ENCODE measurements at places on chromosomes 3 and 15.

DNA sequence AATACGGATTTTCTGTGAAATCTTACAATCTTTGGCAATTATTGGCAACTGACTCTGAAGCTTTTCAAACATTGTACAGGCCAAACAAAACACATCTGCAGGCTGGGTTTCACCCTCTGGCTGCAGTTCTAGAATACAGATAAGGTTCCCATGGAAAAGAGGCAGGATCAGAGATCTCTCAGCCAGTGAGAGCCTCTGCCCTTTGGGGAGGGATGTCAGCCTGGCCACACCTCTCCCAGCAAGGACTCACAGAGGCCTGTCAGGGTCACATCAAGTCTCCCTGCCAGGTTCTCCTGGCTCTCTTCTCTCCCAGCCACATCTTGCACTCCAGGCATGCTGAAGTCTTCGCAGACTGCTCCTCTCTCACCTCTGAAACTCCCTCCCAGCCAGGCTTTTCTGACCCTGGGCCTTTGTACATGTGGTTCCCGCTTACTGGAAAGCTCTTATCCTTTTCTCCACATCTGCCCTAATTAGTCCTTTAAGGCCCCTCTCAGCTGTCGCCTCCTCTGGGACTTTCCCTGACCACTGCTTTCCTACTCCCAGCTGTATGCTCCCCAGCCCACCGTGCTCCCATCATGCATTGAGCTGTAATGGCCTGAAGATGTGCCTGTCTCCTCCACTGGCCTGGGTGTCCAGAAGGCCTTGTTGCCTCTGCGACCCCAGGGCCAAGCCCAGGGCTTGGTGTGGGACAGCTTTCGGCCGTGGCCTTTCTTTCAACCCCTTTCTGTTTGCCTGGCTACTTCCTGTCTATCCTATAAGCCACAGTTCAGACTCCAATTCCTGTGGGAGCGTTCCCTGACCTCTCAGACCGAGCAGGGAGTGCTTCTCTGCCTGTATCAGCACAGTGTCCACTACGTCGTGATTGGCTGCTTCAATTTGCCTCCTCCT, 4.3 kb downstream of the RBP1 start:
- DNase-seq, result no peak

DNA sequence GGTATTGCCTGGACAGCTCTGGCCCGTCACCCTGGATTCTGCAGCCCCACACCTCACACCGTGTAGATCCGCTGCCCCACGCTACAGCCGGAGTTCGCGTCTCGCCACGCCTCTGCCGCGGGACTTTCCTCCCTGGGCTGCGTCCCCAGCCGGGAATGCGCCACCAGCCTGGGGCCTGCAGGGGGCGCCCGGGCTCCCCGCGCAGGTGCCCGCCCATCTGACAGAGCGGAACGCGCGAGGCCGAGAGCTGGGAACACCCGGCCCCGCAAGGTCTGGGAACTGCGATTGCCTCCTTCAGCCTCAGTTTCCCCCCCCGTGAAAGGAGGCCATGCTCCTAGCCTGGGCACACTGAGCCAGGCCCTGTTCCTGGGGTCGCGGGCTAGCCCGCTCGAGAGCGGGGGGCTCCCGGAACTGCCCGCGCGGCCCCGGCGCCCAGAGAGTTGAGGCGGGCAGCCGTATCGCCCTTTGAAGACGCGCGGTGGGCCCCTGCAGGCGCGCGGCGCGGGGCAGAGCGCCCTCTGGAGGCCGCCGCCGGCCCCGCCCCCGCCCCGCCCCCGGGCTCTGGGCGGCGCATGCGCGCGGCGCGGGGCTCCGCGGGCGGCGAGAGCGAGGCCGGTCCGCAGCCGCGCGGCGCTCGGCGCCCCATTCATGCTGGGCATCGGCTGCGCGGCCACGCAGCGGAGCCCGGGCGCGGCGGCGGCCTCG, at the start of gene PLXNA1:
PLXNA1 (plus strand) TSS at position 645 of the 705 bp plus-strand sequence. CDS start 5,479 bp downstream, outside the sequence.
- DNase-seq, result peak; percentile 79

DNA sequence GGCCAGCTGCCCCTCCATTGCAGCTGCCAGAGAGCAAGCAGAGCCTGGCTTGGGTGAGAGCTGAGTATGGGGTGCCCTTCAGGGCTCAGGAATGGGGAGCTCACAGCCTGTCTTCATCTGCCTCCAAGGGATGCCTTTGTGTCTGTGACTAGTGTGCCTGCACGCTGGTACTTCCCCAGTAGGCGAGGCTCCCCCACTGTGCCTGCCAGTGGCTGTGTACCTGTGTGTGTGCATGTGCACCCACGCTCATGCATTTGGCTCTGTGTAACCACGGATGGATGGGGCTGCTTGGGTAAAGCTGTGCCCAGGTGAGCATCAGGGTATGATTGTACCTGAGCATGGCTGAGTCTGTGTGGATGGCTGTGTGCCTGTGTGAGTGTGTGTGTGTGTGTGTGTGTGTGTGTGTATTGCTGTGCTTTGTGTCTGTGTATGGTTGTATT, 2.3 kb upstream of the GRM2 start:
- DNase-seq, result no peak

- DNase-seq, result no peak
Observed at GRCh38 chr15:40942337-40942854, 10.9 kb upstream of the CHAC1 start.

GRCh38 chr15:88653200-88654064, 14.6 kb downstream of the ISG20 start:
- DNase-seq, result no peak

DNA sequence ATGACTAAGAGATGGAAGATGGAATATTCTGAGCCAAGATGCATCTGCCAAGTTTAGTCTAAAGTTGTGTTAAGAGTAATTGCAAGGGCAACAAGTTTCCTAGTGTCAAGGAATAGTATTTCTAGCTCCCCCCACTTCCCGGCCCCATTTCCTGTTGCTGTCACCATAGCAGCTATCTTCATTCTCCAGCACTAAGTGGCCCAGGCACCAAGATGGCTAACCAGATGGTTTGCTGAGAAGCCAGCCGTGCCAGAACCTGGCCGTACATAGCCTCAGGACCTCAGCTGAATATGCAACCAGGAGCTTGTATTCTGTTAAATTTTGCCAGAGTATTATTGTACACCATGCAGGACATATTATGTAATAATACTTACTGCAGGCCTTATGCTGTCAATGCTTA, 108.8 kb upstream of the UMPS start:
- DNase-seq, result no peak

DNA sequence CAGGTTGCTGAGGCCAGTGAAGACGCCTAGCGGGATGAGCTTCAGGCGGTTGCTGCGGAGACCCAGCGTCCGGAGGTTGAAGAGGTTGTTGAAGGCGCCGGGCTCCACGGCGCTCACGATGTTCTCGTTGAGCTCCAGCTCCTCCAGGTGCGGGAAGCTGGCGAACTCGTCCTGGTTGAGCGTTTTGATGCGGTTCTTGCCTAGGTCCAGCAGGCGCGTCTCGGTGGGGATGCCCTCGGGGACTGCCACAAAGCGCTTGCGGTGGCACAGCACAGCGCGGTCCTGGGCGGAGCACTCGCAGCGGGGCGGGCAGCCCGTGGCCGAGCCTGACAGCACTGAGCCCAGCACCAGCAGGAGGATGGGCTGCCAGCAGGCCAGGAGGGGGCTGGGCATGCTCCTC, 17.2 kb downstream of the LINGO1 start:
- no peak for DNase-seq

- DNase-seq, result no peak
Observed at GRCh38 chr15:39455471-39455991, 125.3 kb upstream of the THBS1 start.

DNA sequence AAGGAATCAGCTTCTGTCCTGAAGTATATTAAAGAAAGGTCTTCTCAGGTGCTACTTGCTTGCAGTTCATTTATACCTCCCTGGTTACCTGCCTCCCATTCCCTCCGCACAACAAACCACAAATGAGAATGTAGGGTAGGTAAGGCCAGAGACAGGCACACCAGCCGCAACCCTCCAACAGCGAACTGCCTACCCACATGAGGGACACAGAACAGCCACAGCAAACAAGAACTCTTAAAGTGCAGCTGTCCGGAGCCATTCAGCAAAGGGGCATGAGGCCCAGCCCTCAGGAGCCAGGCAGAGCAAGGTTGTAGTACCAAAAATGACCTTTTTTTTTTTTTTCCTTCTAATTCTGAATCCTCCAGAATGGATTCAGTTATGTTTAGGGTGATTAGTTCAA, 52.4 kb downstream of the SPSB4 start:
- DNase-seq, result no peak

DNA sequence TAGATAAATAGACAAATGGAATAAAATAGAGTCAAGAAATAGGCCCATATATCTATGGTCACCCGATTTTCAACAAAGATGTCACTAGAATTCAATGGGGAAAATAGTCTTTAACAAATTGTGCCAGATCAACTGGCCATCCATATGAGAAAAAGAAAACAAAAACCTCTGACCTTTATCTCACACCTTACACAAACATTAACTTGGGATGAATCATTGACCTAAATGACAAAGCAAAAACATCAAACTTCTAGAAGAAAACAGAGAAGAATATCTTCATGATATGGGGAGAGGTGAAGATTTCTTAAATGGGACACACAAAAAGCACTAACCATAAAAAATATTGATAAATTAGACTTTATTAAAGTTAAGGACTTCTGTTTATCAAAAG, 31.9 kb downstream of the ITGA11 start:
- no peak for DNase-seq

DNA sequence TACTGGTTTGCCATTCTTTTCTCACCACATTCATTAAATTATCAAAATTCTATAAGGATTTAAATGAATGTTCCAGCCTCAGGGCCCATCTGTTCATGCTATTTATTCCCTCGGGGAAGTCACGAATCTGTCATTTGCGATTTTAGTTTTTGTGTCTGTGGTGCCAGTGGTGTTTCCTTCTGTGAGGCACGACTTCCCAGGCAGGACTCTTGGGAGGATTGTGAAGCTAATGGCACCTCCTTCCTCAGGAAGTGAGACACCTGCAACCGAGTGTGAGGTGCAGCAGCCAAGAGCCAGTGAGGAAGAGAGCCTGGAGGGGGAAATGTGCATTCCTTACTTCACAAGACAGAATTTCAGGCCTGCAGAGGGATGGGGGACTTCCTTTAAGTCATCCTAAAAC, 24.1 kb downstream of the SV2B start:
- no peak for DNase-seq

DNA sequence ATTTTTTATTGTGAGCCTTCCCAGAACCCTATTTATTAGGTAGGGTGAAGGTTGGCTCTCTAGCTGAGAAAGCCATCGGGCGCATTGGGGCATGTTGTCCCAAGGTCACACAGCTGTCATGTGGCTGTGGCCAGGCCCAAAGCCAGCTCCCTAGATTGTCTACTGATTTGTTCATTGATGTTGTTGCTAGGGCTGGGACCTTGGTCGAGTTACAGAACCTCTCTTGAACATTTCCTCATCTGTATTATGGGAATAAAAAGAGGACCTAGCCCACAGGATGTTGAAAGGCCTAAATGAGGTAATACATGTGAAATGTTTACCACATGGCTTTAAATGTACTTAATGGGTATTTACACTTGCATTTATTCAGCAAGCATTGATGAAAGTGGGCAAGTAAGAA, 252.5 kb downstream of the SUCLG2 start:
- DNase-seq, result no peak

DNA sequence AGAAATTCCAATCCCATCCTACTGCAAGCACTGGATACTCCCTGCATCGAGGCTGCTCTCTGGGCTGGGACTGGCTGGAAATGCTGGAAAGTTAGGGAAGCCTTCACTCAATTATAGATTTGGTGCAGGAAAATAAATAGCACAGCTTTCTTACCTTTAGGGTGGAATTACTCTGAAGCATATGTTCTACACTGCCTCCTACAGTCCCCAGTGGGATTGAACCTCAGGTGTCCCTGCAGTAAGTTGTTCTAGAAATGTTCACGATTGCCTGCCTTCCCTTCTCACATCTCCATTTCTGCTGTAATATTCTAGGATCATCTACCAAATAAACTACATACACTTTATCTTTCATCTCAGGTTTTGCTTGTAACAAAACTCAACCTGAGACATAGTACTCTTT, 536.7 kb upstream of the LMCD1 start:
- DNase-seq, result no peak

DNA sequence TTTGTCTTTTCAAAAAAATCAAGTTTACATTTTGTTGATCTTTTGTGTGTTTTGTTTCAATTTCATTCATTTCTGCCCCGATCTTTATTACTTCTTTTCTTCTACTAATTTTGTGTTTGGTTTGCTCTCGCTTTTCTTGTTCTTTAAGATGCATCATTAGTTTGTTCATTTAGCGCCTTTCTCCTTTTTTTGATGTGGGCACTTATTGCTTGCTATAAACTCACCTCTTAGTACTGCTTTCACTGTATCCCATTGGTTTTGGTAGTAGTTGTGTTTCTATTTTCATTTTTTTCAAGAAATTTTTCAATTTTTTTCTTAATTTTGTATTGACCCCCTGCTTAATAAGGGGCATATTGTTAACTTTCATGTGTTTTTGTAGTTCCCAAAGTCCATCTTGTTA, 34.4 kb downstream of the PRKCI start:
- no peak for DNase-seq

DNA sequence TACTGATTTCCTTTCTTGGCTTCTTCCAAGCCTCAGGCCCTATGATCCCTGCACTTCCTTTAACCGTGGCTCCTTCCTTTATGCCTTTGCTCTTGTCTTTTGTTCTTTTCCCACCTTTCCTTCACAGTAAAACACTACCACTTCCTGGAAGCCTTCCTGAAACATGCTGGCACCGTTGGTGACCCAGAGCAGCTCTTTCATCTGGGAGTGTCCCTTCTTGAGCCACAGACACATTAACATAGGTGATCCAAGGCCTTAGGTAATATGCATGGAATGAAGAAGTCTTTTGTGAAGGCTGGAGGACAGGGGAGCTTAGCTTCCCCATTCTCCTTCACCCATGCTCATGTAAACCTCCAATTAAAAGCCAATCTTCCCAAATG, 39.4 kb downstream of the AMOTL2 start:
- no peak for DNase-seq

GRCh38 chr3:155736381-155736780, 8.5 kb downstream of the PLCH1 start:
- no peak for DNase-seq

DNA sequence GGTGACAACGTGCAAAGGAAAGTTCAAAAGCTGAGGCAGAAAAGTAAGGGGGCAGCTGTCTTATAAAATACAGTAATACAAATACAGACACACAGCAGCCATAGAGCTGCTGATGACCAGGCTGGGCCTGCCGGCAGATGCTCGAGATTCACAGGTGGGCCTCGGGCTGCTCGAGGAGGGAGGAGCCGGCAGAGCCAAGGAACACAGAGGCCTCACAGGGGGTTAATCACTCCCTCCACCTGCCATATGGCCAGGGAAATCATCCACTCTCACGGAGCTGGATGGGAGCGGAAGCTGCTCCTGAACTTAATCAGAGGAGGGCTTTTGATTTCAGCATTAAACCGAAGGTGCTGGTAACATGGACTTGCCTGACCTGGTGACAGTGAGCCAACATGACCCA, 29.6 kb upstream of the MGLL start:
- no peak for DNase-seq

GRCh38 chr3:156516284-156516683, 38.6 kb downstream of the SSR3 start:
- DNase-seq, result no peak

Data from activated CD8-positive, alpha-beta memory T cell treated with anti-CD3 and anti-CD28 coated beads for 1 hour (primary cell).